ENCODE measurements at places on chromosomes 4 and X.
A peak's percentile ranks its signal among the peaks of the same experiment; 100 is the strongest.

GRCh38 chrX:71181558-71181909 lies 36.9 kb downstream of the NLGN3 start:
- peak; percentile 46 for DNase-seq

DNA sequence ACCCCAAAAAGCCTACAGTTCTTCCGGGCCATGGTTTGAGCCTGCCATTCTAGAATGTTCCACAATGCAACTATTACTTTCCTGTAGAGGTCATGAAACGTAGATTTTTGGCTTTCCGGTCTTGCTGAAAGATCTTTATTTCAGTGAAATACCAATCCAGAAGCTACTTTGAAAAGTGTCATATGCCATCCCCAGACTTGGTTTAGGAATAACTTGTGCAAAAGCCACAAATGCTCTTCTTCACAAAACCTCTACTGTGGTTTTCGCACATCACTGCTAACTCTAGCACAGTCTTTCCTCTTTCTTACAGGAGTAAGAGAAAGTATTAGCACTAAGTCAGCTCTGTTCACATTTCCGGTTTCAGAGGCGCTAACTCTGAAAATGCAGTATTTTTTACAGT lies 12.7 kb upstream of the CD40LG start:
- DNase-seq, result peak; percentile 53

DNA sequence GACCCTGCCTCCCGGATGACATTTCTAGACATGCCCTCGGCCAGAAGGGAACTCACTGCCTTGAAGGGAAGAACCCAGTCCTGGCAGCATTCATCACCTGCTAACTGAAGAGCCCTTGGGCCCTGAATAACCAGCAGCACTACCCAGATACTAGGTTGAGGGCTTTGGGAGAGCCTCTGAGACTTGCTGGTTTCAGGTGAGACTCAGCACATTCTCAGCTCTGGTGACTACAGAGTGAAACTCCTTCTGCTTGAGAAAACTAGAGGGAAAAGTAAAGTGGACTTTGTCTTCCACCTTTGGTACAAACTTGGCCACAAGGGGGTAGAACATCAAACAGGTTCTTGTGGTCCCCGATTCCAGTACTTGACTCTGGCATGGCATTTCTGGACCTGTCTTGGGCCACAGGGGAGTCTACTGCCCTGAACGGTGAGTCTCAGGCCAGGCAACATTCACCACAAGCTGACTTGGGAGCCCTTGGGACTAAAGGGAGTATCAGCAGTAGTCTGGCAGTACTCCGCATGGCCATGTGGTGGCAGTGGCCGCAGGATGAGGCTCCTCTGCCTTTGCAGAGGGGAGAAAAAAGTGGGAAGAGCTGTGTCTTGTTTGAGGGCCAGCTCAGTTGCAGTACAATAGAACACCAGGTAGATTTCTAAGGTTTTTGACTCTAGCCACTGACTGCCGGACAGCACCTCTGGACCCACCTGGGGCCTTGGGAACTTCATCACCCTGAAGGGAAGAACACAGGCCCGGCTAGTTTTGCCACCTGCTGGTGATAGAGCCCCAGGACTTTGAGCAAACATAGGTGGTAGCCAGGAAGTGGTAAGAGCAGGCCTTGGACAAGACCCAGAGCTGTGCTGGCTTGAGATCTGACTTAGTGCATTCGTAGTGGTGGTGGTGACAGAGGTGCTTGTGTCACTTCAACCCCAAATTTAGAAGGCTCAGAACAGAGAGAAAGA lies 414.8 kb downstream of the OPHN1 start:
- no peak for DNase-seq

DNA sequence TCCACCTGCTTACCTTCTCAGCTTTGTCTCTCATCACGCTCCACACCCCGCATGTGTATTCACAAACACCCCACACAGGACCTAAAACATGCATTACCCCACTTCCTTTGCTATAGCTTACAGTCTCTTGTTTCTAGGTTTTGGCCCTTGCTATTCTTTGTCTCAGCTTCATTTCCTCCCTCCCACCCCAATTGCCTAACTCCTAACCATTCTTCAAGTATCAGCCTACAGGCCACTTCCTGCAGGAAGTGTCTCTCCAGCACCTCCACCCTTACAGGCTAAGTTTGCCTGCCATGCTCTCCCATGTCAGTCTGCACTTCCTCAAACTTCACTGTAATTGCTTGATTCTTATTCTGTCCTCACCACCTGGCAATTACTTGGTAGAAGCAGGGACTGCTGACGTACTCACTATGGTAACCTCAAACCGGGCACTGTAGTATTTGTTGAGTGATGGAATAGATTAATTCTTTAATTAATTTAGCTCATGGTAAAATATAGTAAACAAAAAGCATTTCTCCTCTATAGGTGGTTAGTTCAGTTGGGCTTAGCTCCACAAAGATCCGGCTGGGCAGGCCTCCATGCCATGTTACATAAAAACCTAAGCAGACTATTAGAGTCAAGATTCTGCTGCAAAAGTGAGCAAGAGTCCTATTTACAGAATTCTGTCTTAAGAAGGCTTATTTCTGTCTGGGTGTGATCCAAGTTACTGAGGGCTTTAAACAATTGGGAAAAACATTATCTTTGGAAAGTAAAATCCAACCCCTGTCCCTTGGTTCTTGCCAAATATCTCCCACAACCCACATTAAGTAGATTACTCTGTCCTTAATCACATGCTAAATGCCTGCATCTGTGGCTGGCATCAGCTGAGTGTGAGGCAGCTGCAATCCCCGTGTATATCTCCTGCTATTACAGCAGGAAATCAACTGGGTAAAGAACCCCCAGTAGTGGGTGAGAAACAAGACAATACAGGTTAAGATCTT lies 124.7 kb upstream of the CPEB2 start:
- DNase-seq, result peak; percentile 7

GRCh38 chrX:104987063-104987462 lies 233.4 kb downstream of the TEX13A start:
- no peak for DNase-seq

DNA sequence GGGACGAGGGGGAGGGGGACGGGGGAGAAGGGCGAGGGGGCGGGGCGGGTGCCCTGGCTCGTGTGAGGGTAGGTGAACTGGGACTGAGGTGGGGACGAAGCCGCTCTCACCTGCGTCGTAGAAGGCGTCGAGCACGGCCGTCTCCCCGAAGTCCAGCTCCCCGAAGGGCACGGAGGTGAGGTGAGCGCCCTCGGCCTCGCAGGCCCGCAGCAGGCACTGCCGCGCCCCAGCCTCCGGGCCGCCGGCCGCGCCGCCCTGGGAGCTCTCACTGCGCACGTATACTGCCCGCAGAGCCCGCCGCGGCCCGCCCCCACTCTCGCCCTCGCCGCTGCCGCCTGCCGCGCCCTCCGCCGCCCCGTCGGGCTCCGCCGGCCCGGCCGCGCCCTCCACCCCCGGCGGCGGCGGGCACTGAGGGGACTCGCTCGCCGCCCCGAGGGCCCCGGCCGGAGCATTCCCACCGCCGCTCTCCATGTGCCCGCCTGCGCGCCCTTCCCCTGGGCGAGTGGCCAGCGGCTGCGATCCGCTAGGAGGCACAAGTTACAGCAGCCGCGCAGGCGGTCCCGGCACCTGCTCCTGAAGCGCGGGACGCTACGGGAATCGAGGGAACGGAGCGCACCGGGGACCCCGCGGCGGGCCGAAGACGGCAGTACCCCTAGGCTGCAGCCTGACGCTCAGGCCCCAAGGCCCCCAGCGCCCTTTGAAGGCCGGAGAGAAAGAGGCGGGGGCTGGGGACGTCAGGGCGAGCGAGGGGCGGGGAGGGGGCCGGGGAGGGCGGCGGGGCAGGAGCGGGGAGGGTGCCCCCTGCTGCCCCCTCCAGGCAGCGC lies at the start of gene MAP3K15:
MAP3K15 (minus strand) TSS at position 718 of the 824 bp plus-strand sequence; CDS start at position 471, 247 bp downstream.
- DNase-seq, result peak; percentile 12

DNA sequence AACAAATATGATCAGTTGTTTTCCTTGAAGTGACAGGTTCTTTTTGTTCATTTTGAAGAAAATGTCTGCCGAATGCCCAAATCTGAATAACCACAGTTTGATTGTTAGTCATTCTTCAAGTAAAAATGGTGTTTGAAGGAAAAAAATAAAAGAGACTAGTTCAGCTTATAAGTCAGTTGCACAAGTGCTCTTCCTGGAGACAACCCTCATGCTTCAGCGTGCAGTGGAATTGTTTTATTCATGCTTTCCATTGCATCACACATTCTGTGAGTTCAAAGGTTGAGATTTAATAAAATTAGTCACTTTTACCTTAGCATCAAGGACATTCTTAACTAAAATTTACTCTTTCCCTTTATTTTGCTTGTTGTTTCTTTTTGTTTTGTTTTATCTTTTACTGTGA lies 404.9 kb downstream of the ZNF674 start:
- DNase-seq, result no peak

DNA sequence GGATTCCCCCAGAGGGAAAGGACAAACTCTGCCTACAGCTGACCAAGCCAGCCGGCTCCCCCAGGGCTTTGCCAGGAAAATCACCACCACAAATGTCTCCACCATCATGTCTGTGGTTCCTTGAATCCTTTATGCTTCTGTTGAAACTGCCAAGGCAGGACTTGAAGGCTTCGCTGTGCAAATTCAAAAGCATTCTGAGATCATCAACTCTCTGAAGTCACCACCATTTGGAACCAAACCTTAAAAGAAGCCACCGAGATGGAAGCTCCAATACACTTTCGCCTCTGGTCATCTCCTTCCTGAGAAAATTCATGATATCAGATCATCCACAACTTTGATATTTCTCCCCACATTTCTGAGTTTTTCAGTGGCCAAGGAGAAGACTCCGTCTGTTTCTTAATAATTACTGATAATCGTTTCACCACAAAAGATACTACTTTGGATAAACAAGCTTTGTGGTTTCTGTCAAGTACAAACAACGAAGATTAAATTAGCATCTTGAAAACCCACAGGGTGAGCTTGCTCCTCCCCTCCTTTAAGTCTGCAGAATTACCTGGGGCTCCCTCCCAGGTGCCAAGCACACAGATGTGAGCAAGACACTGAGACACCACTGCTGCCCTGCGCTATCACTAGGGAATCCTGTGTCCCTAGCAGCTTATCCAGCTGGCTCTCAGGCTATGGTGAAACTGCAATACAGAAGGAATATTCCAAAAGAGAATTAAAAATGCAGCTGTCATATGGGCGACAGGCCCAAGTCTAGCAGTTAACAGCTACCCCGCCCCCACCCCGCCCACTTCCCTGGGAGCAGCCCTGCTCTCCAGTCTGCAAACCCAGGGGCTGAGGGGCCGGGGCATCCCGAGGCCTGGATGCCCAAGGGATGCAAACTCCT lies 125.0 kb upstream of the TBL1X start:
- peak; percentile 20 for DNase-seq

- DNase-seq, result no peak
Observed at GRCh38 chr4:178894126-178894525, 1451.9 kb upstream of the AGA start.

GRCh38 chr4:185115827-185116232 lies 27.2 kb upstream of the SLC25A4 start:
- no peak for DNase-seq

GRCh38 chr4:186560647-186561046 lies 5.3 kb upstream of the MTNR1A start:
- DNase-seq, result no peak

- DNase-seq, result no peak
Observed at GRCh38 chr4:24589448-24589847, 5.1 kb upstream of the DHX15 start.

DNA sequence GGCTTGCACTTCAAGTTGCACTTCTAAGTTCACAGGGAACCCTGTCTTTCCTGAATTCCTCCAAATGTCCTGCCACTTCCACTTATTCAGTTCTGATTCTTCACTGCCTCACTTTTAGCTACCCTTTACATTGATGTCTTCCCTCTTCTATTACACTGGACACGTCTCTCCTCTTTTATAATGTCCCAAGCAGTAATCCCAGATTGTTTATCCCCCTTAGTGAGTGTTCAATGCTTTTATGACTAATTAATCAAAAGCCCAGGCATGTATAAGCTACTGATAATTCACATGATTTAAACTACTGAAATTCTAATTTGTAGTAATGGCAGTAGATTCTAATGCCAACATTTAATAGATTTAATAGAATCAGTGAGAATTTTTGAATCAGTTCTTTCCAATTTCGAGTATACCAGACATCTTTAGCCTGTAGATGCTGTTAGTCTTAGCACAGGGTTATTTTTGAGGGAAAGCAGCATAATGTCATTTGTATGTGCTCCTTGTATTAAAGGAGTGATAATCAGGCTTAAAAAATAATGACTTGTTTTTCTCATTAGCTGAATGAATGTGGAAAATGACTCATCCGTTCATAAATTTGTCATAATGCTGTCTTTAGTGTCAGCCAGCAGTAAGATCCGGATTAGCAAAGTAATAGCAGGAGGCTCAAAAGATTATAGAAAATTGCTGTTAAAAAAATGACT lies 703.1 kb downstream of the CENPC start:
- no peak for DNase-seq

- no peak for DNase-seq
Observed at GRCh38 chrX:149032449-149032848, 472.7 kb downstream of the IDS start.

DNA sequence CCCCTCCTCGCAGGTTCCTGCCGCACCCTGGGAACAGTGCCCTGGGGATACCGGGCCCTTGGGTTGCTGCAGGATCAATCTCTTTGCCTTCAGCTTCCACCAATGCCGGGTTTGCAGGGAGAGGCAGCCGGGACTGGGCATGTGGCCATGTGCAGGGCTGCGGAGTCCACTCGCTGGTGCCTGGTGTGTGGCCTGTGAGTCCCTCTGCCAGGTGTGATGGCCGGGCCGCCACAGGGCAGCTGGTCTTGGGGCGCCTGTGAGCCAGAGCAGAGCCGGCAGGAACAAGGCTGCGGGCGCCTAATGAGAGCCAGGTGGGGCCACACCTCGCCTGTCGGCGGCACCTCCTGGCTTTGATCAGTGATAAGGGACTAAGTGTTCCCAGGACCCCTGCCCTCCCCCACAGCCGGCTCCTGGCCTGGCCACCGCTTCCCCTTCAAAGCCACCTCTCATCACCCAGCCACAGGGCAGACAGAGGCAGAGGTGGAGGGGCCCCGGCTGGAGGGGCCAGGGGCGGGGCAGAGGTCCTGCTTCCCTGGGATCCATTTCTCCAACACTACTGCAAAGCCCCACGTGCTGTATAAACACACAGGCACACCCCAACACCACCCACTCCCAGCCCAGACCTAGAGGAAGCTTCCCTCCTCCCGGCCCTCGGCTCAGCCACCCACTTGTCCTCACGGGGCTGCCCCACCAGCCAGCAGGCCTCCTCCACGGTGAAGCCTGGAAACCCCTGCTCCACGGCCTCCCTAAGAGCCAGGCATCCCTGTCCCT lies 132.7 kb downstream of the CPZ start:
- DNase-seq, result no peak

DNA sequence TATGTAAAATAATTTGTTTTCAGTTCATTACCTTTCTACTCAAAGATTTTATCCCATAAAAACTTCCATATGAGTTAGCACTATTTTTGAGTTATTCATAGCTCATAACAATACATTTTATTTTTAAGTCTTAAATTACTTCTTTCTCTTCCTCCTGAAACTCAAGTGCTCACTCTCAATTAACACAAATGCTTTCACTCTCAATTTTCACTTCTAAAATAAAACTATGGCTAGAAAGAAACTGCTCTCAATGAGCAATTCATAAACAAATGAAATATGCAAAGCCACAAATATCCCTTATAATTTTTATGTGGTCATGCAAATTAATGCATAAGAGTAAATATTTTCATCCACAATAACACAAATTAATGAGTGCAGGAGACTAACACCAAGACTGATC lies 38.8 kb downstream of the MAML3 start:
- no peak for DNase-seq

- peak; percentile 6 for DNase-seq
Observed at GRCh38 chrX:51893931-51894696, 691 bp downstream of the MAGED1 start.

GRCh38 chr4:149549911-149550310 lies 265.7 kb downstream of the IQCM start:
- DNase-seq, result no peak

- no peak for DNase-seq
Observed at GRCh38 chr4:114088481-114088880, 109.0 kb upstream of the ARSJ start.

All from activated CD4-positive, alpha-beta T cell treated with anti-CD3 and anti-CD28 coated beads, Interleukin-2, amount 10 ng/mL, durations not matched to agents 7 days and 5 days (primary cell).